ENCODE measurements at places on chromosomes 3 and 15. TPM values are rescaled to one million over a fixed set of nuclear protein-coding genes. Genes with fewer than 3 reads are reported as not detected.

ZCWPW2 gene
- total RNA-seq = 2.7 TPM

MEX3B gene
- 5.6 TPM for total RNA-seq

IP6K2 gene
- 90.7 TPM for total RNA-seq

ZNF662 gene
- 8.9 TPM for total RNA-seq

UBAP1L gene
- total RNA-seq = 11.0 TPM

AADAC gene
- total RNA-seq = not detected

CD80 gene
- not detected for total RNA-seq

SLC22A14 gene
- total RNA-seq = not detected

TRPM1 gene
- not detected for total RNA-seq

SERPINI2 gene
- total RNA-seq = not detected

LRRK1 gene
- total RNA-seq = 47.1 TPM

CDCP1 gene
- total RNA-seq = 7.3 TPM

XPC gene
- total RNA-seq = 49.2 TPM

ARL6 gene
- total RNA-seq = 11.9 TPM

- no peak overlapping the region for H3K4me3 ChIP-seq
- no peaks in the 10 kb centered on the region for H3K36me3 ChIP-seq
- H3K27me3 ChIP-seq = no peaks in the 10 kb centered on the region
- no peak overlapping the region for H3K27ac ChIP-seq
Observed at GRCh38 chr15:63210151-63211091, 21.0 kb downstream of the RAB8B start.

- no peaks in the 10 kb centered on the region for H3K36me3 ChIP-seq
- no peak for DNase-seq
- no peak overlapping the region for H3K4me3 ChIP-seq
- no peaks in the 10 kb centered on the region for H3K4me1 ChIP-seq
- H3K27ac ChIP-seq = no peak overlapping the region
Observed at GRCh38 chr15:59917504-59918157, 86.5 kb upstream of the FOXB1 start.

- no peaks in the 10 kb centered on the region for H3K36me3 ChIP-seq
- H3K4me3 ChIP-seq = no peak overlapping the region
- H3K27me3 ChIP-seq = no peaks in the 10 kb centered on the region
- H3K4me1 ChIP-seq = peaks cover 3% of the 10 kb centered on the region
- H3K27ac ChIP-seq = no peak overlapping the region
Observed at GRCh38 chr3:29186982-29187725, 93.7 kb upstream of the RBMS3 start.

GRCh38 chr3:124144035-124144814, 152.3 kb upstream of the ROPN1 start:
- H3K27me3 ChIP-seq = no peaks in the 10 kb centered on the region
- DNase-seq = no peak
- H3K36me3 ChIP-seq = no peaks in the 10 kb centered on the region
- no peak overlapping the region for H3K27ac ChIP-seq

- no peak overlapping the region for H3K27ac ChIP-seq
- H3K27me3 ChIP-seq = no peaks in the 10 kb centered on the region
- H3K4me1 ChIP-seq = no peaks in the 10 kb centered on the region
Observed at GRCh38 chr15:46848704-46849103, 868.6 kb upstream of the SEMA6D start.

DNA sequence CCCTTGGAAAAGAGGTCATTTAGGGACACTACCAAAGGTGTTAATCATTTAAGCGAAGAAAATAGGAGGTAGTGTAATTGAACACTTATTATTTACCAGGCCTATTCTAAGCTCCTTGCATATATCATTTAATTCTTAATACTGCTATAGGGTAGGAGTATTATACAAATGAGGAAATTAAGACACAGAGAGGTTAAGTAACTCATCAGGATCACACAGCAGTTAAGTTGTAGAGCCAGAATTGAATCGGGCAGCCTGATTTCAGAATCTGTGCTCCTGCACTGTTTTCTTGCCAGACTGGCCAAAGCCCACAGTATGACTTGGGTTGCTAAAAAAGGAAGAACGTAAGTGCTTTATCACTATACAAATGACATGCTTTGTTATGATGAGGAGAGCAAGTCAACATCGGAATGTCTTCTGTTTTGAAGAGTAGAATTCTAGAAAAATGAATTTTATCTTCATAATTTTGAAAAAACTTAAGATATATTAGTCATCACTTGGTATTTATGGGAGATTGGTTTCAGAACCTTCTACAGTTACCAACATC, 31.4 kb downstream of the HPS3 start:
- H3K4me3 ChIP-seq = no peak overlapping the region
- peaks cover 40% of the 10 kb centered on the region for H3K36me3 ChIP-seq

DNA sequence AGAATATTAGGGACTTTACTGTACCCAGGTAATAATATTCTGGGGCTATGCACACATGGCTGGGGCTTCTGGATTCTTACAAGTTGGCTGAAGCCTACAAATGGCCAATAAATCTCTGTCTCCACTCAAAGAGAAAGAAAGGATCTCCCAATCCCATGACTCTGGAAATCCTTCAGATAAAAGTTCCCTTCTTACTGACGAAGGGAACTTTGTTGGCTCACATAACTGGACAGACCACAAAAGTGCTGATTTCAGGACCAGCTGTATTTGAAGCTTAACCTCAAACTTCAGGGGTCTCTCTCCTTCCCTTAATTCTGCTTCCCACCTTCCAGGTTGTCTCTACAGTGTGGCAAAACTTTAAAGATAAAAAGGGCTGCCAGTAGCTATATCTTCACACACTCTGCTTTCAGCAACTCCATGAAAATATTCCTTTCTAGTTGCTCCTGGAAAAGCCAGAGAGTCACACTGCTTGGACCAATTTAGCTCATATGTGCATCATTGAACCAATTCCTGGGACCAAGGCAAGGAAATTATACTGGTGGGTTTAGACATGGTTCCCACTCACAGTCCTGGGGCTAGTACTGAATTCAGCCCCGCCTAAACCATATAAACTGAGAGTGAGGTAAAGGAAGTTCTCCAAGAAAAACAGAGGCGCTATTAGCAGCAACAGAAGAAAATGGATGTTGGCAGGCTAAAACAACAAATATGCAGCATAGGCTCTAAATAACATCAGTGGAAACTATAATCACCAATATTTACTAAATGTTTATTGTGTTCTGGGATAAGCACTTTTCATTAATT, 290.0 kb upstream of the GADL1 start:
- no peak overlapping the region for H3K4me3 ChIP-seq
- H3K27me3 ChIP-seq = no peaks in the 10 kb centered on the region
- H3K36me3 ChIP-seq = no peaks in the 10 kb centered on the region

DNA sequence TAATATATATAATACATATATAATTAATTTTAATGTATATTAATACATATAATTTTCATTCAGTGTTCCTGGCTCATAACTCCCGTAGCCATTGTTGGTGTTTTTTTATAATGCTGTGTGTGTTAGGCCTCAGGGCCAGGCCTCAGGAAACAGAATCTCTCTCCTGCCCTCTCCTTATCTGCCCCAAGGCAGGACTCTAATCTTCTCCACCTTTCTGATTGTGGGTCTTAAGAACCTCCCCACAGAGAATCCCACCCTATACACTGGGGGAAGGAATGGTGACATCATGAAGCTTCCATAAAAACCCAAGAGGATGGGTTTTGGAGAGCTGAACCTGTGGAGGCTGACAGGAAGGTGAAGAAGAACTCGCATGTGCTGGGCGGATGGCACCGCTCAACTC, 4.0 kb upstream of the FMN1 start:
- no peak for DNase-seq
- no peaks in the 10 kb centered on the region for H3K27me3 ChIP-seq
- no peak overlapping the region for H3K4me3 ChIP-seq
- no peaks in the 10 kb centered on the region for H3K4me1 ChIP-seq

DNA sequence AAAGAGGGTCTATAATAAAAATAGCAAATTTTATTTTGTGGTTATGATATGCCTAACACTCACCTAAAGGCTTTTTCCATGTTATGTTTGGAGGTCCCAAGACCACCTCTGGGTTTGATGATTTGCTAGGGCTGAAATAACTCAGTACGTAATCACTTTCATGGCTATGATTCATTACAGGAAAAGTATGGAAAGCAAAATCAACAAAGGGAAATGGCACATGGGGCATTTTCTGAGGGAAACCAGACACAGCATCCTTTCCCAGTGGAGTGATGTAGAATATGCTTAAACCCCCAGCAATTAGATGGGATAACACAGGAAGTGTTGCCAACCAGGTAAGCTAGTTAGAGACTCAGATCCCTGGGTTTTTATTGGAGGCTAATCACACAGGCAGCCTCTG, 701.6 kb upstream of the CBLB start:
- H3K4me1 ChIP-seq = no peaks in the 10 kb centered on the region
- no peak overlapping the region for H3K4me3 ChIP-seq
- no peak overlapping the region for H3K27ac ChIP-seq
- no peaks in the 10 kb centered on the region for H3K36me3 ChIP-seq
- no peak for DNase-seq

GRCh38 chr15:39021341-39021740, 456.7 kb upstream of the RASGRP1 start:
- no peaks in the 10 kb centered on the region for H3K36me3 ChIP-seq
- no peaks in the 10 kb centered on the region for H3K27me3 ChIP-seq
- no peak overlapping the region for H3K27ac ChIP-seq
- no peak overlapping the region for H3K4me3 ChIP-seq

- DNase-seq = no peak
- H3K4me1 ChIP-seq = no peaks in the 10 kb centered on the region
- H3K36me3 ChIP-seq = no peaks in the 10 kb centered on the region
- no peak overlapping the region for H3K4me3 ChIP-seq
- no peak overlapping the region for H3K27ac ChIP-seq
Observed at GRCh38 chr15:64009241-64009640, 37.0 kb downstream of the DAPK2 start.

- no peak for DNase-seq
- H3K4me3 ChIP-seq = no peak overlapping the region
- no peak overlapping the region for H3K27ac ChIP-seq
- no peaks in the 10 kb centered on the region for H3K27me3 ChIP-seq
Observed at GRCh38 chr3:143414571-143415253, 295.1 kb downstream of the CHST2 start.

- no peaks in the 10 kb centered on the region for H3K27me3 ChIP-seq
- no peak for DNase-seq
- no peak overlapping the region for H3K27ac ChIP-seq
- H3K36me3 ChIP-seq = no peaks in the 10 kb centered on the region
- H3K4me3 ChIP-seq = peak overlapping the region; percentile 13
Observed at GRCh38 chr3:48119505-48120193, 68.6 kb downstream of the CDC25A start.

- peak overlapping the region; percentile 72 for H3K27ac ChIP-seq
- no peak overlapping the region for H3K4me3 ChIP-seq
- peaks cover 14% of the 10 kb centered on the region for H3K36me3 ChIP-seq
- no peaks in the 10 kb centered on the region for H3K27me3 ChIP-seq
- peaks cover 38% of the 10 kb centered on the region for H3K4me1 ChIP-seq
Observed at GRCh38 chr15:60363903-60364611, 33.7 kb downstream of the ANXA2 start.

GRCh38 chr15:98842192-98842972, 165.2 kb downstream of the PGPEP1L start:
- H3K4me3 ChIP-seq = no peak overlapping the region
- H3K27ac ChIP-seq = no peak overlapping the region
- no peaks in the 10 kb centered on the region for H3K27me3 ChIP-seq
- no peak for DNase-seq

DNA sequence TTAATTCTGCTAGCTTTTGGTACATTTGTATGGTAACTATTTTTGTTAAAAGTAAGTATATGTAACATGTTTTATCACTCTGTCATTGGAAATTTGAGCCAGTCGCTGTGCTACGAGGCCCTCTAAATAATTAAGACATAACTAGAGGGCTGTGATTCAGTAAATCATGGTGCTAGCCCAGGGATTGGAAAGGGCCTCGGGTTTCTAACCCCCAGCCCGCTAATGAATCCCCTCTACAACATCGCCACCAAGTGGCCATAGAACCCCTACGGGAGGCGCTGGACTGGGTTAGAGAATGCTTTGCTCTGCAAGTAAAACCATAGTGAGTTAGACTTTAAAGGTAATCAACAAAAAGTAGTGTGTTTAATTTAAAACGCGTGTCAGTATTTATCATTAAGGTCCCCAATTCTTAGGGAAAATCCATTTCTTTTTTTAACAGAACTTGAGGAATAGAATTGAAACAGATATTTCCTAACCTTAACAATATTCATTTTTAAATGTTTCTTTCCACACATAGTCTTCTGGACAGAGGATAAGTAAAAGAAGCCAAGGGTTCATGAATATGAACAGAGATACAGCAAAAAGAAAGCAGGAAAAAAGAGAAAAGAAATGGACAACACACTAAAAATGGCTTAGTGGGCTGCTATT, 744.7 kb downstream of the EPHA3 start:
- DNase-seq = no peak
- H3K4me1 ChIP-seq = no peaks in the 10 kb centered on the region
- no peaks in the 10 kb centered on the region for H3K27me3 ChIP-seq
- H3K4me3 ChIP-seq = no peak overlapping the region
- no peaks in the 10 kb centered on the region for H3K36me3 ChIP-seq

DNA sequence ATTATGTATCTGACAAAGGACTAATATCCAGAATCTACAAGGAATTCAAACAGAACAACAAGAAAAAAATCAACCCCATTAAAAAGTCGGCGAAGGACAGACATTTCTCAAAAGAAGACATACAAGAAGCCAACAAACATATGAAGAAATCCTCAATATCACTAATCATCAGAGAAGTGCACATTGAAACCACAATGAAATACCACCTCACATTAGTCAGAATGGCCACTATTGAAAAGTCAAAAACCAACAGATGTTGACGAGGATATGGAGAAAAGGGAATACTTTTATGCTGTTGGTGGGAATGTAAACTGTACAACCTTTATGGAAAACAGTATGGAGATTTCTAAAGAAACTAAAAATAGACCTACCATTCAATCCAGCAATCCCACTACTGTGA, 233.1 kb upstream of the PLSCR5 start:
- no peak for DNase-seq
- H3K27me3 ChIP-seq = no peaks in the 10 kb centered on the region
- H3K4me3 ChIP-seq = no peak overlapping the region
- no peak overlapping the region for H3K27ac ChIP-seq

- no peak overlapping the region for H3K4me3 ChIP-seq
- peaks cover 27% of the 10 kb centered on the region for H3K4me1 ChIP-seq
- DNase-seq = no peak
- H3K27me3 ChIP-seq = no peaks in the 10 kb centered on the region
- peak overlapping the region; percentile 52 for H3K27ac ChIP-seq
Observed at GRCh38 chr3:149247929-149248691, 26.5 kb upstream of the CP start.

- no peaks in the 10 kb centered on the region for H3K27me3 ChIP-seq
- DNase-seq = no peak
- peaks cover 3% of the 10 kb centered on the region for H3K4me1 ChIP-seq
- H3K27ac ChIP-seq = no peak overlapping the region
Observed at GRCh38 chr3:59572106-59572505, 522.3 kb upstream of the CFAP20DC start.

- no peak for DNase-seq
- no peak overlapping the region for H3K27ac ChIP-seq
Observed at GRCh38 chr3:64399205-64399800, 174.0 kb upstream of the PRICKLE2 start.

DNA sequence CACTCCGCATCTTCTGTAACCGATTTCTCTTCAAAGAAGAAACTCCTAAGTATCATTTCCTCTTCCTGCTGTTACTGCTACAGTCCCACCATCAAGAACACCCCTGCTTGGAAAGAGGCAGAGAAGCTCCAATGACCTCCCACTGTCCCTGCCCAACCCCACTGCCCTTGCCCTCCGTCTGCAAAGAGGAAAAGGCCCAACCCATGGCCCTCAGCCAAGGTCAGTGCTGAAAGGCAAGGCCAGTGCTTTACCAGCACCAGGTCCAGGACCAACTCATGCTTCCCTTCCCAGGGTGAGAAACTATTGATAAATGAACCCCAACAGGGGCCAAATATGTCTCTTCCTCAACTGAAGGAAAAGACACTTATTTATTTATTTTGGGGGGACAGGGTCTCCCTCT, 22.5 kb downstream of the FAM240A start:
- H3K27me3 ChIP-seq = no peaks in the 10 kb centered on the region
- H3K4me3 ChIP-seq = no peak overlapping the region
- no peaks in the 10 kb centered on the region for H3K36me3 ChIP-seq
- peaks cover 4% of the 10 kb centered on the region for H3K4me1 ChIP-seq
- H3K27ac ChIP-seq = no peak overlapping the region
- DNase-seq = no peak

Data from thoracic aorta (tissue), 2 donors.